ENCODE measurements at places on chromosomes 1 and 21.

DNA sequence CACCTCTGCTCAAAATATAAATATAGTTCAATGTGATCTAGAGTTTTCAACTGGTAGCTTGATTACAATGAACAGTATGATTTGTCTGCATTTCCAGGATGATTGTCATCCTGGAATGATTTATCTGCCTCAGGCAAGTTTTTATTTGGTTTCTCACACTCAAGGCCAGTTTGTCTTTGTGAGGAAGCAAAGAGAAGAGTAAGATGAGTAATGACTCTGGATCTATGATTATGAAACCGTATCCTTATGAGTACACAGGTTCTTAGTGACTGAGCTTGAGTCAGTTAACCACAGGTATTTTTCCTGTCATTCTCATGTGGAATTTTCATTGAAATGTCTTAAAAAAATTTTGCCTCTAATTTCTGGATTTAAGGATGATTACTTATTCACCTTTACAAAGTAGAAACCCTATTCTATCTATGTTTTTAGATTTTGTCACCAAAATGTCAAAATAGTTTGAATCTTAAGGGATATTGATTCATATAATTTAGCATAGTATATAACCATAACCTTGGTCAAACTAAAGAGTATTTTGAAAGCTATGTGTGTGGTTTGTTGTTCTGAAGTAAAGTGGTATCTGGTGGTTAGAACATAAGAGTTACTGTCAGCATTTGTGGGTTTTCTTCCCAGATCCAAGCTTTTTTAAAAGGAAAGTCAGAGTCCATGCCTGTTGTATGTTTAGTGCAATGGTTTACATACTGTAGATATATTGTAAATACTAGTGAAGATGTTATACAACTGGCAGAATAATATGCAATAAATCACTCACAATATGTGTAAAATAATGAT, 145.0 kb downstream of the RASAL2 start:
- DNase-seq: peak; percentile 97

DNA sequence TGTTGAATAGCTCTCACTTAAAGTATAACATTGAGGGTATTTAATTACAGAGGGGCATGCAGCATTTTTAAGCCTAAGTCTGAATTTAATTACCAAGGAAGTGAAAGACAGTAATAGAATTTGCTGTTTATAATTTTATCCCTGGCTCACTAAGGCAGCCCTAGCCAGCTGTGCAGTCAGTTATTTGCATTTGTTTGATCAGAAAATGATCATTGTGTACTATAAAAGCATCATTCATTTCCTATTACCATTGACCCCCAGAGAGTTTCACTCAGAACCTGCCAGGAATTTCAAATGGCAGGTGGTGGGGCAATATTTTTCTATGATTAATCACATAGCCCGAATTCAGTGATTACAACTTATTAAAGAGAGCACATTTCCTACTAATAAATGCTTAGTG, 277.1 kb upstream of the KAZN start:
- no peak for DNase-seq

- DNase-seq: no peak
These were observed 8.6 kb upstream of the PIGV start for GRCh38 chr1:26779098-26779668.

GRCh38 chr1:192252776-192253175, 64.0 kb upstream of the RGS21 start:
- no peak for DNase-seq

DNA sequence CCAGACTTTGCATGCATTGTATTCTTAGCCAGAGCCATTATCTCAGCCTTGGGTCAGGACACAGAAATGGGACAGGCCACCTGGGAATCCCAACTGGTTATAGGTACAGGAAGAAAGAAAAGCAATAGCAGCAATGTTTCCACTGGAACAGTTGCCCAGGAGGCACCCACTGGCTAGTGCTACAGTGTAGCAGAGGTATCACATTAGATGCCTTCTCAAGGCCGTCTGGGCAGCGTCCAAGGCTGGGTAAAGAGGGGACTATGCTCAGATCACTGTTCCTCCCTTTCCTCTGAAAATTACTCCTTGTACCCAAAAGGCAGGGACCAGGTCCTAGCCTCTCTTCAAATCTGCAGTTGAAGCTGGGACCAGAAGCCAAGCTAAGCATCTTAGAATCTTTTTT, 2.6 kb downstream of the CREB3L4 start:
- no peak for DNase-seq

- peak; percentile 99 for DNase-seq
These were observed 779 bp upstream of the STK40 start for GRCh38 chr1:36386265-36387140.

DNA sequence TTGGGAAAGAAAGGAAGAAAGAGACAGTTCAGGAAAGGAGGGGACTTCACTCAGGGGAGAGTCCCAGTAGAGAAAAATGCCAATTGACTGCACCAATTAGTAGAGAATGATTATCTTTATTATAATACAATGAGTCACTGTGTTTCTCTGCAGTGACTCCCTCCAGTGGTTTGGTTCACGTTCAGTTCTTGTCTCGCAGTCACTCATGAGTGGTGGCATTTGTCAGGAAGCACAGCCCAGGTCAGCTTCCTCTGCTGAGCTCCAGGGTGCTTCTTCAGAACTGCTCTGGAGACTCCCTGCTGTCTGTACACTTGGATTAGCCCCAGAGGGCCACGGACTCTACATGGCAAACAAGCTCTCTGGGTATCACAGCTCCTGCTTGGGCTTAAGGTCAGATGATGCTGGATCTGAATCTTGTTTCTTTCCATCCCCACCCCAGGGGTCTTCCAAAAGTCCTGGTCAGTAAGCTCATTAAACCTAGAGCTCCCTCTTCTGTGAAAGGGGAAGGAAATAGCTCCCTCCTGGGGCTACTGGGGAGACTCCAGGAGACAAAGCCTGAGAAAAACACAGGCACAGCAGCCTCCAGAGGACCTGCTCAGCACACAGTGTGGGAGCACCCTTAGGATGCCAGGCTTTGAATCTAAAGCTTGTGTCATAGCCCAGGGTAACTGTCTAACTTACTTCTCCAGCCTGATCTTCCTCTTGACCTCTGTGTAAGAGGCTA, 619.0 kb downstream of the AJAP1 start:
- DNase-seq: no peak

DNA sequence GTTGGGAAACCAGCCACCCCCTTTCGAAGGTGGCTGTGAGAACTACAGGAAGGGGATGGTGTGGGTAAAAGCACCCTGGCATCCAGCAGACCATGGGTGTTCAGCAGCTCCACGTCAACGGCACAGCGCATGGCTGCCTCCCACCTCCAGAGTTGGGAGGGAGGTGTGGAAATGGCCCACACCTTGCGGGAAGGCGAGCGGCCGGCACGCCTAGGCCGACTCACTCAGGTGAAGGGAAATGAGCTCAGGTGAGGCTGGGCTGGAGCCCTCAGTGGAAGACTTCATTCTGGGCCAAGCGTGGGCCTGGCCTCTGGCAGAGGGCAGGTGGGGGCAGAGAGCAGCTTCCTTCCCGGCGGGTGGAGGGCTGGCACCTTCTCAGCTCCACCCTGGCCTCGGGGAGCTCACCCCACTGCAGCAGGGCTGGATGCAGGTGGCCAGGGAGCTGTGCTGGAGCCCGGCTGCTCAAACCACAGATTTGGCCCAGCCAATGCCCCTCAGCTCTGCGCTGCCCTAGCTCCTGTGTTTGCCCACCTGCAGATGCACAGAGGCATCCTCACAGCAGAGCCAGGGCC, 24.8 kb upstream of the ALDH4A1 start:
- DNase-seq: no peak

DNA sequence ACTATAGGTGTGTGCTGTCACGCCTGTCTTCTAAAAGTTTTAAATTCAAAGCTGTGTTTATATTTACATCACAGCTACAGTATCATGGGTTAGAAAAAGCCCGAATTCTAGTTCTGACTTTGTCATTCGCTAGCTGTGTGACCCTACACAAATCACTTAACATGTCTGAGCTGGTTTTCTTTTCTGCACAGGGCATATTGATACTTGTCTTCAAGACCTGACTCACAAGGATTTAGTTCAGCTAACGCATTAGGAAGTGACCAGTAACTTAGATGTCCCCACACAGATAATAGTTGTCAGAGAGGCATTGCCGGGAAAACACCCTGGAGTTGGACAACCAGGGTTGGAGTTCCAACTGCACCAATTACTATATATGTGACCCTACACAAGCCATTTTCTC, 25.9 kb downstream of the GIPC2 start:
- no peak for DNase-seq

DNA sequence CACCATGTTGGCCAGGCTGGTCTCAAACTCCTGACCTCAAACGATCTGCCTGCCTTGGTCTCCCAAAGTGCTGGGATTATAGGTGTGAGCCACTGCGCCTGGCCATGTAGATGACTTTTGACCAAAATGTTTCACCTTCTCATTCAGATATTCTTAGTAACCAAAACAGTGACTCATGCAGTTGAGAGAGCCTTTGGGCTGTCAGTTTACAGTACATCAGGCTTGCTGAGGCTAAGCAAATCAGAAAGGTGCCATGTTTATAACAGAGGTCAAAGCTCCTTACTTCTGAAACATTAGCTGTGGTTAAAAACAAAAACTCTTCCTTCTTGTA, 21.0 kb downstream of the CNIH4 start:
- no peak for DNase-seq

DNA sequence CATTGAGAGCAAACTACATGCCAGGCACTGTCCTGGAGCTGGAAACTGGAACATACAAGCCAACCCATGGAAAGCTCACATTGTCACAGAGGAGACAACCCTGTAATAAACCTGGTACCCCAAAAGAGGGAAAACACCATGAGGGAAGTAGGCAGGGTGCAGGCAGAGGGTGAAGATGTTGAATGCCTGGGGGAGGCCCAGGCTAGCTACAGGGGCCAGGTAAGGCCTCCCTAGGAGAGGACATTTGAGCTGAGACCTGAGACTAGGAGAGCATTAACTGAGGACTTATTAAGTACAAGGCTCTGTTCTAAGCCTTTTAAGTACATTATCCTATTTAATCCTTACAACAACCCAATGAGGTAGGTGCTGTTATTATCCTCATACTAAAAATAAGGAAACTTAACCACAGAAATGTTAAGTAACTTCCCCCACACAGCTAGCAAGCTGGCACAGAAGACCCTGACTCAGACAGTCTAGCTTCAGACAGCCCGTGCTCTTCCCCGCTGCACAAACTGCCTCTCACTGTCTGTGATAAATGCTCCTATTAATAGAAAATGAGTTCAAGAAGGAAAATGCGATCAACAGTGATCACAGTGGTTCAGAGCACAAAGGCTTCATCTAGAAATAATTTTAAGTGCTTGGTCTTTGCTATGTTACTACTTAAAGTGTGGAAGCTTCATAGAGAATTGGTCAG, 41.8 kb downstream of the ZNF281 start:
- peak; percentile 86 for DNase-seq

DNA sequence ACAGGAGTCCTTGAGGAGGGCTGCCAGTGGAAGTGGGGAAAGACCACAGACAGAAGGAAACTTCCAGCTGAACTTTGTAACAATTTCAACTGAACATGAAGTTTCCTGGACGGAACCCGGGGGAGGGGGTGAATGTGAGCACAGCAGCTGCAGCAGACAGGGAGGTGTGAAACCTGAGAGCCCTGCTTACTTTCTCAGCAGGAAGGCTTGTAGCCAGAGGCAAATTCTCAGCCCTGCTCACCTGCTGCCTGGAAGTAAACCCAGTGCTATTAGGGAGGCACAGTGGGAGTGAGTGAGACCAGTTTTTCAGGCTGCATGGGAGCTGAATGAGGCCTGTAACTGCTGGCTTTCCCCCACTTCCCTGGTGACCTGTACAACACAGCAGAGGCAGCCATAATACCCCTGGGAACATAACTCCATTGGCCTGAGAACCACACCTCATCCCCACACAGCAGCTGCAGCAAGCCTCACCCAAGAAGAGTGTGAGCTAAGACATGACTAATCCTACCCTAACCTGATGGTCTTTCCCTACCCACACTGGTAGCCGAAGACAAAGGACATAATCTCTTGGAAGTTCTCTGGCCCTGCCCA, 9.6 kb upstream of the SPRR2F start:
- DNase-seq: no peak

DNA sequence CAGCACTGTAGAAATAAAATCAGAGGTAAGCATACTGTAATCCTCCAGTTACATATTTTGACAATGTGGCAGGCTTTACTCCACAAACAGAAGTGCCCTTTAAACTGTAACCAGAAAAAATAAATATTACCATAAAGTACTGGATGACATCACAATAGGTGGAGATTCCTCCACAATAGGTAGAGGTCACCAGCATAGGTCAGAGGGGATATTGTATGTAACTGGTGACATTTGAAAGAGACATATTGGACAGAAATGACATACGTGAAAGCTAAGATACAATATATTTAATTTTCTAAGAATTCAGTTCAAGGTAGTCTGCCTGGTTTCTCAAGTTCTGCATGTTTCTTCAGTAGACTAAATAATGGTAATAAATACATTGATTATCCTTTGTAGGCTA, at the start of gene ASB17:
ASB17 (minus strand) TSS at position 101 of the 400 bp plus-strand sequence. CDS start 113 bp downstream, outside the sequence.
- no peak for DNase-seq

DNA sequence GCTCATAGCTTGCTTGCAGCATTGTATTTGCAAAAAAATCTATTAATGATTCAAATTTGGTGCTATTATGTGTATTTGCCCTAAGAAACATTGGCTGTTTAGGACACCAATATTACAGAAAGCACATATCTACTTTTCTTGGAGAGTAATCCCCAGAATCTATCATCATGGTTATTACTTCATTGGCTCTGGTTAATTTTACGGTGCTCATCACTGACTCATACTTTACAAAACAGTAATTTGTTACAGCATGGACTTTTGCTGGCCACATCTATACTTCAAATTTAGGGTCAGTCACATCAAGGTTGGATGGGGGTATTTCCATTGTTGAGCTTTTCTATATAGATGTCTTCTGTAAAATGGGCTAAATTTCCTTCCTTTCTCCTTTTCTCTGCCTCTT, 45.7 kb downstream of the SH3GLB1 start:
- no peak for DNase-seq

- DNase-seq: peak; percentile 83
These were observed 24.8 kb downstream of the ATPAF1 start for GRCh38 chr1:46643368-46643775.

- peak; percentile 25 for DNase-seq
These were observed 253.0 kb downstream of the GPR52 start for GRCh38 chr1:174700775-174701174.

DNA sequence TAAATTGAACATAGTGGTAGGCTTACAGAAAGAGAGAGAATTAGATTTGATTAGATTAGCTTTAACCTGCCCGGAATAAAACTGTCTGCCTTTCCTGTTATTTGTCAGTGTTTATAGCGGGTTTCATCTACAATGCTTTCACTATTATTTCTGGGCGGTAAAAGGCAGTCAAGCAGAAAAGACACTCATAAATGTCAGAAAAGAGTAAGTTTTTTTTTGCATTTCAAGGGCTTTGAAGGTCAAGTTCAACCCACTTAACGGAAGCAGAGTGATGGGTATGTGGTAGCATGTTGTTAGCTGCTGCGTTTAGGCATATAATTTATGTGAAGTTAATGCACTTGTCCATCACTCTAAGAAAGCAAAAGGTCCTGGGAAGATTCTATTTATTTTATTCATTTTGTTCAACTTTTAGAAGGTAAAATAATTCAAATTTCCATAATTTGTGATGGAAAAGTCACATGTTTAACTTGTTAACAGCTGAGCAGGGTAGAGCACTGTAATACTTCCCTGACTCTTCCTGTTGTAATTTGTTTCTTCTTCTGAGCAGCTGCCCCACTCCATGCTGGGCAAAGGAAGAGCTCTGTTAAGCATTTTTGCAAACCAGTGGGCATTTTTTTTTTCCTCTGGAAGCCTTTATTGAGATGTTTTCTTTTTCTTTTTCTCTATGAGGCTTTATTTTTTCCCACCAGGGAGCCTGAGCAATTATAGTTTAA, 220.1 kb downstream of the ST6GALNAC3 start:
- no peak for DNase-seq

- DNase-seq: no peak
These were observed 21.7 kb upstream of the COL6A1 start for GRCh38 chr21:45959779-45960390.
